Thyroid gland (tissue), 4 donors: ENCODE measurements at places on chromosomes 6 and 20. TPM values are rescaled to one million over a fixed set of nuclear protein-coding genes. Genes with fewer than 3 reads are reported as not detected.

The CDSN gene
- not detected for total RNA-seq

The SIRPG gene
- total RNA-seq, result not detected

The COL9A1 gene
- total RNA-seq, result not detected

The NANP gene
- total RNA-seq, result 8.5 TPM

The FAXC gene
- total RNA-seq, result 5.4 TPM

The TMEM74B gene
- 0.63 TPM for total RNA-seq

The CBFA2T2 gene
- 34.5 TPM for total RNA-seq

The SLC22A2 gene
- not detected for total RNA-seq
